ENCODE measurements at places on chromosomes 5 and 9.
A peak's percentile ranks its signal among the peaks of the same experiment; 100 is the strongest.

DNA sequence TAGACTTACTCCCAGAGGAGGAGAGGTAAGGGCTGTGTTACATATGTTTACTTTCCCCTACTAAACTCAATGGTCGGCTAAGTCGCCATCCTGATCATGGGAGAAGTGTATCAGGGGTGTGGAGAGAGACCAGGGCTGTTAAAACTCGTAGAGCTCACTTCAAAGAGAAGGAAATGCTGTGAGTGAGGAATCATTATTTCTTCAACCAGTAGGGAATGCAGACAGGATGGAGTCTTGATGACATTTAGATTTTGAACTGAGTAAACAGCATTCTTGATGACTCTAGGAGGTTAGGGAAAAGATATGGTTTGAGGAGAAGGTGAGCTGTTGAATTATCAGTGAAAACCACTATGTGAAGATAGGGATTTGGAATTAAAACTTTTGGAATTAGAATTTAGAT, 17.3 kb downstream of the RECK start:
- no peak for DNase-seq

GRCh38 chr9:19028835-19029451, 4.1 kb downstream of the SAXO1 start:
- peak; percentile 64 for DNase-seq

DNA sequence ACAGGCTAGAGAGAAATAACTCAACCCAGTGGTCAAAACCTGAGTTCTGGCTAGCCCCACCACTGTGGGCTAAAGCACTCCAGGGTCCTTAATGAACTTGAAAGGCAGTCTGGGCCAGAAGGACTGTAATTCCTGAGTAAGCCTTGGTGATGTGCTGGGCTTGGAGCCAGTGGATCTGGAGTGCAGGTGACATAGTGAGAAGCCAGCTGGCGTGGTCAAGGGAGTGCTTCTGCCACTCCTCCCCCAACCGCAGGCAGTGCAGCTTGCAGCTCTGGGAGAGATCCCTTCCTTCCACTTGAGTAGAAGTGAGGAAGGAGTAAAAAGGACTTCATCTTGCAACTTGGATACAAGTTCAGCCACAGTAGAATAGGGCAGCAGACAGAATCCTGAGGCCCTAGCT, 424.0 kb downstream of the CDH18 start:
- DNase-seq, result no peak

DNA sequence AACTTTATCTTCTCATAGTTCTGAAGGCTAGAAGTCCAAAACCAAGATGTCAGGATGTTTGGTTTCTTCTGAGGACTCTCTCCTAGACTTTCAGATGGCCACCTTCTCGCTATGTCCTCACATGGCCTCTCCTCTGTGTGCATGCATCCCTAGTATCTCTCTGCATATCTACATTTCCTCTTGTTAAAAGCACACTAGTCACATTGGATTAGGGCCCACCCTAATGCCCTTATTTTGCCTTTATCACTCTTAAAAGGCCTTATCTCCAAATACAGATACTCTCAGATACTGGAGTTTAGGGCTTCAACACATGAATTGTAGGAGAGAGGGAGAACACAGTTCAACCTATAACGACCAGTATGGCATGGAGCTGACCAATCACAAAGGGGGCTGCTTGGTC, 151.7 kb downstream of the PRELID2 start:
- DNase-seq, result no peak

DNA sequence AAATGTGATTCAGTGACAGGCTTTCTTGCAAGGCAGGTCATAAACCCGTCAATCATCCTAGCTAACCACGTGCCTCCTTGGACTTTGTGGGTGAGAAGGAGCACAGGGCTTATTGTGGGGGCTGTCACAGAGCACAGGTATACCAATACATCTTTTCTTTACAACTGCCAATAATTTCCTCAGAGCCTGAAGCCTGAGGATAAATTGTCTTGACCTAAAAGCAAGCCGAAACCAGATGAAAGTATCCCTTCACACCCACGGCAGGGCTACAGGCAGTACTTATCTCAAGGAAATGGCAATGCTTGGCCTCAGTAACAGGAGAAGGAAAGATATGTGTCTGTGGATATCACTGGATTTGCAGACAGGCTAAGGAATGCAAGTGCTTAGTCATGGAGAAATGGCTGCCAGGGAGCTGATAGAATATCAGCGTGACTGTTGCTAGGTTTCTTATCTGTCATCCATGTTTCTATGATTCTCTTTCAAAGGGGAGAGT, 90.3 kb upstream of the ZNF366 start:
- no peak for DNase-seq

DNA sequence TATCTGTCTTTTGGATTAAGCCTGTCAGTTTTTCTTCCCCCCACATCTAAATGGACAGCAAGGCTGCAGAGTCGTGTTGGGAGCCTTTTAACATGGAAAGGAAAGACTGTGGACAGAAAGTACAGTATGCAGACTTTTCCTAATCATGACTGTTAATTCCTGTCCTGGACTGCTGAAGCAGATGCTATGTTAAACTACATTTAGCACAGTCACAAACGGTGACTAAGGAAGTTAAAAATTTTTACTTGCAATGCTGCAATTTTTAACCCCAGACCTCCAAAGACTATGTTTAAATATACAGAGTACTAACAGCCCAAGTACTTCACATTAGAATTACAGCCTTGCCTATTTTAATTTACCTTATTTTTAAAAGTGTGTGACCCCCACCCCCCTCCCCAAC, 51.8 kb downstream of the ELAVL2 start:
- no peak for DNase-seq

- DNase-seq, result no peak
Measured at GRCh38 chr5:149839761-149840160, 104.8 kb downstream of the PDE6A start.

DNA sequence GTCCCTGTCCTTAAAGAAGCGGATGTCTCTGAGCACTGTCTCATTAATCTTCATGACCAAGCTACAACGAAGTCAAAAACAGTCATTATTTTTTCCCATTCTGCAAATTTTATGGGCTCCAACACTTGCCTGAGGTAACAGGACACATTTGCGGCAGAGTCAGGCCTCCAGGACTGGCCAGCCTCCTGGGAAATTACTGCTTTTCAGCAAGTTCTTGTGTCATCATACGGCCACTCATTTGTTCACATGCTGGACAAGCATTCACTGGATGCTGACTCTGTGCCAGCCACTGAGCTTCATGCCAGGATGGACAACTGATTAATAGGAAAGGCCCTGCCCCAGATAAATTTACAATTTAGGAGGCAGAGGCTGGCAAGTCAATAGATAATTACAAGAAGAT, 305.7 kb downstream of the ACTL7B start:
- DNase-seq, result no peak
